Activated CD8-positive, alpha-beta memory T cell treated with anti-CD3 and anti-CD28 coated beads for 1 hour (primary cell): ENCODE measurements at places on chromosomes 1 and 21.
A peak's percentile ranks its signal among the peaks of the same experiment; 100 is the strongest.

DNA sequence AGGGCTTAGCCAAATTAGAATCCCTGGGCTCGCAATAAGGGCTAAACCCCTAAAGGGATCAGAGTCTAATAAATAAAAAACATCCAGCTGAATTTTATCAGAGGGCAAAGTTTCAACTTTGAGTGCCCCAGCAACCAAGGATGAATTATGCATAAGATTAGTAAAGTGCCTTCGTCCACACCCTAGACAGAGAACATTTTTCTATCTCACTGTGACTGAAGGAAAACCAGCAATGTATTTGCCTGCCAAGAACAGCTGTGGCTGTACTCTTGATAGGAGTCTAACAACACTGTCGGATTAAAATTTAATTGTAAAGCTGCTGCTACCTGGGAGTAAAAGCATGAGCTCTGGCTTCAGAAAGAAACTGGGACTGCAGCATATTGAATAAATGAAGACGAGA is 23.3 kb downstream of the WNT2B start:
- no peak for DNase-seq

- no peak for DNase-seq
Observed at GRCh38 chr1:166133276-166133841, 33.4 kb downstream of the FAM78B start.

GRCh38 chr1:40421431-40422384 is 28.6 kb upstream of the ZFP69B start:
- DNase-seq, result no peak

DNA sequence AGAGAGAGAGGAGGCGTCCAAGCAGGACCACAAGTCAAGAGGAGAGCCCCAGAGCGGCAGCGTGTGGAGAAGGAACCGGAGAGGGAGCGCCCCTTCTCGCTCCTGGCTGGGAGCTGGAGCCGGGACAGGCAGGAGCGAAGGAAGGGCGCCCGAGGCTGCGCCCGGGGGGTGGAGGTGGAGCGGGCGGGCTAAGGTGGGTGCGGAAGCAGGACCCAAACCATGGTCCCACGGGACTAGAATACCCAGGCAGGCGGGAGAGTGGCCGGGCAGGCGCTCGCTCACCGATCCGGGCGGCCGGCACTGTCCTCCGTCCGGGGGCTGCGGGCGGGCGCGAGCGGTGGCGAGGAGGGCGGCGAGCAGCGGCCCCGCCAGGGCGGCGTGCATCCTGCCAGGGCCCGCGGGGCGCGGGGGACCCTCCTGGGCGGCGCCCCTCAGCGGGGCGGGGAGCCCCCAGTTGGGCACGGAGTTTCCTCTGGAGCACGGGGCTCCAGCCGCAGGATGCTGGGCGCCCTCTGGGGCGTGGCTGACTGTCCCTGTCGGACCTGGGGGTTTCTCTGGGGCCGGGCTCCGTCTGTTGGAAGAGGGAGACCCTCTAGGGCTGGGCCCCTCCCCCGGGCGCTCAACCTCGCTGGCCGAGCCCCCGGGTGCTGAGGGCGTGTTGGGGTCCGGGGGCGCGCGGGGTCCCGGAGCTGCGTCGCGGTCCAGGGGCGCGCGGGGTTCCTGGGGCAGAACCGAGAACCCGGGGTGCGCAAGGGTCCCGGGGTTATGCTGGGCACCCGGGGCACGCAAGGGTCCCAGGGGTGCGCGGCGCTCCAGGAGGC is 569 bp downstream of the TRABD2B start:
- no peak for DNase-seq

DNA sequence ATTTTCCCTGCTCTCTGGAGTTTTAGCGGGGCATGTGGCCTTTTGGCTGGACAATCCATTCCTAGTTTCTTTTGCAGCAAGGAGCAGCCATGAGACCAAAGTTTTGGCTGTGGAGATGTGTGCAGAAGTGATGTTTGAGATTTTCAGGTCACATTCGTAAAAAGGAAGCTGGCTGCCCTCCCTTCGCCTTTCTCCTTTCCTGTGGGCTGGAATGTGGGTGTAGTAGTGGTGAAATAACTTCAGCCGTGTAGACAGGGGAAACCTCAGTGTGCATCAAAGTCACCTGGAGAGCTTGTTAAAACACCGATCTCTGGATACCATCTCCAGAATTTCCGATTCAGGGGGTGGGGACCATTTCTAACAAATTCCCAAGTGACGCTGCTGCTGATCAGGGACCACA is 5.3 kb upstream of the GPR88 start:
- no peak for DNase-seq

GRCh38 chr1:78441921-78442320 is 48.9 kb upstream of the PTGFR start:
- no peak for DNase-seq

DNA sequence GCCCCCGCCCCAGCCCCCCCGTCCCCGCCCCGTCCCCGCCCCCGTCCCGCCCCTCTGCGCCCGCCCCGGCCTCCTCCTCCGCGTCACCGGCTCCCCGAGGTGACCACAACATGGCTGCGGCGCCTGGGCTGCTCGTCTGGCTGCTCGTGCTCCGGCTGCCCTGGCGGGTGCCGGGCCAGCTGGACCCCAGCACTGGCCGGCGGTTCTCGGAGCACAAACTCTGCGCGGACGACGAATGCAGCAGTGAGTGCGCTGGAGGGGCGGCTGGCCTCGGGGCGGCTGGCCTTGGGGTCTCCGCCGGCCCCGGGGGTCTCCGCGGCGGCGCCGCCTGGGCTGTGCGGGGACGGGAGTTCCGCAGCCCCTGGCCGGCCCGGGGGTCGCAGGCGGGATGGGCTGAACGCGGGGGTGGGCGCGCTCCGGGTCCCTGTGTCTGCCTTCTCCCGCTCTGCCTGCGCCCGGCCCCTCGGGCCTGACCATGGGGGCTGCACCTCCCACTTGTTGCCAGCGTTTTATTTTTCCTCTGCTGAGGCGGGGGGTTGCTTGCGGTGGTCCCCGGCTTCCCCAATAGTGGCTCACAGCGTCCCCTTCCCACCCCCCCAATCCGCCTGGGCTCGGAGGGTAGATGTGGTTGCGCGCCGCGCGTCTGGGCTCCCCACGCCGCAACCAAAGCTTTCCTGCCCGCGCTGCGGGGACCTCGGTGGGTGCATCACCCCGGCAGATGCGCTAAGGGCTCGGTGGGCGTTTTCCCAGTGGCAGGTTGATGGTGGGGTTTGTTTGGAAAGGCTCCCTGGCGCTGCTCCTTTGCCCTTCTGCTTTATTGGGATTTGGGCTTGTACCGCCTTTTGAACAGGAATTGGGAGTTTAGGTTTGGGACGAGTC is at the start of gene MIA3:
TSS of gene MIA3 (plus strand) at position 97 of the 879 bp plus-strand sequence. CDS start at position 111, 14 bp downstream.
- no peak for DNase-seq

GRCh38 chr1:5779608-5780323 is 212.5 kb downstream of the NPHP4 start:
- no peak for DNase-seq

- DNase-seq, result no peak
Observed at GRCh38 chr21:42188663-42189062, 30.3 kb upstream of the ABCG1 start.

DNA sequence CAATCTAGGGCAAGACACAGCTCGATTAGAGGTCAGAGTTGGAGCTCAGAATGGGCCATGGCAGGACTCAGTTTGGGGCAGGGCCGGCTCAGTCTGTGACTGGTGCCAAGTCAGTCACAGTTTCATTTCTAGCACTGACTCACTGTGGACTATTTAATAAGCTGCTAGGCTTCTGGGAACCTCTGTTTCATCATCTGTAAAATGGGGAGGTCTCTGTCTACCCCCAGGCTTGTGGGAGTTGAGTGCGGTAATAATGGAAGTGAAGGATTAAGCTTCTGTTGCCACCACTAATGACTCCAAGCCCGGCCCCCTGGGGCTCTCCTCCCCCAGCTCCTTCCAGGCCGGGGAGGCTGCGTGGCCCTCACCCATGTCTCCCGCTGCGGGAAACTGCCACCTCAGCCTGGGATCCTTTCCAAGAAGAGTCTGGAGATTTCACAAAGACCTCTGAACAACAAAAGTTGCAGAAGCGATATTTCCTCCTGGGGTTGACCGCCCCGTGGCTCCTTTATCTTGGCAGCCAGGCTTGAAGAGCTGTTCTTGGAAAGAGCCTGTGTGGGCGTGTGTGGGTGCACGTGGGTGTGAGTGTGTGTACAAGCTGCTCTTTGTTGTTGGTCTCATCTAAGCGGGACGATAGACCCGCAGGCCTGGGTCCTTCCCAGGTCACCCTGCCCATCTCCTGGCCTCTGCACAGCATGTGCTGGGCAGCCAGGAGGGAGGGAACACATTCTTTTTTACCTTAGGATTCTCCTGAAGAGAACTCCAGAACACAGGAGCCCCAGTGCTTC is 29.1 kb downstream of the KNCN start:
- no peak for DNase-seq

DNA sequence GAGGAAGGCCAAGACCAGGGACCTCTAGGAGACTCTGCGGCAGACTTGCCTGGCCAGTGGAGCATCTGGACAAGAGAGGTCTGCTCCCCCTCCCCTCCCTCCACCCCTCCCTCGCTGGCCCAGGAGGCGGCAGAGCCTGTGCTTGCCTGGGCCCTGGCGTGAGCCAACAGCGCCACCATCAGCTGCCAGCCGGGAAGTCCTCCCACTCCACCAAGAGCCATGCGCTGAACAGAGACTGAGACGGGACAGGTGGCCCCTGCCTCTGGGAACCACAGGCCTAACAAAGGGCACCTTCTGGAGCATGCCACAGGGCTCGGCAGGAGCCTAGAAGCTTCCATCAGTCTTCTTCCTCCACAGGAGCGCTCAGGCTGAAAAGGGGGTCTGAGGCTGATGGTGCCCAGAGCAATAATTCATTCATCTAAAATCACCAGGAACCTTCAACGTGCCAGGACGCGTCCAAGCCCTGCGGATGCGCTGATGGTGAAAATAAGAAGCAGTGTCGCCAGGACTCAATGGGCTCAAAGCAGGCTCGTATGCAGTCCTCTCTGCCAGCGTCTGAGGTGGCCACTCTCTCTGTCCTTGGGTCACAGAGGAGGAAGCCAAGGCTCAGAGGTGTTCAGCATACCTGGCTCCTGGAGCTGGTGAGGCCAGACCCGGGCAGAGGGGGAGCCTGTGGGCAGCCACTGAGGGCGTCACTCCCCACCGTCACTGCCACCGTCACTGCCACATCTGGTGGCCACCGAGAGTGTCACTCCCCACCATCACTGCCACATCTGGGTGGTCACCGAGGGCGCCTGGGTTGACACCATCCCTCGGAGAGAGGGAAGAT is 161.2 kb downstream of the NPHP4 start:
- no peak for DNase-seq

DNA sequence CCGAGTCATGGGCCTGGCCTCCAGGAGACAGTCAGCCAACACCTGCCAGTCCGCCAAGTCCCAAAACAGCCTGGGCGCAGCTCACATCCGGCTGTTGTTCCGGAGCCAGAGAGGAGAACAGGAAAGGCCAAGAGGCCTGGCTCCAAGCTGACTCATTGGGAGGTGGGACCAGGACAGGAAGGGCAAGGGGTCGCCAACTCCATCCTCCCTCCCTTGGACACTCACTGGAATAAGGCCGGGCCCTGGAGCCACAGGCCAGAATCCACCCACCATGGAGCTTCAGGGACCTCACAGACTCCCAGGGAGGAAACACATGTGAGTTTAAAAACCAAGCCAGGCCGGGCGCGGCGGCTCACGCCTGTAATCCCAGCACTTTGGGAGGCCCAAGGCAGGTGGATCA is 25.1 kb upstream of the CLIC4 start:
- DNase-seq, result no peak

DNA sequence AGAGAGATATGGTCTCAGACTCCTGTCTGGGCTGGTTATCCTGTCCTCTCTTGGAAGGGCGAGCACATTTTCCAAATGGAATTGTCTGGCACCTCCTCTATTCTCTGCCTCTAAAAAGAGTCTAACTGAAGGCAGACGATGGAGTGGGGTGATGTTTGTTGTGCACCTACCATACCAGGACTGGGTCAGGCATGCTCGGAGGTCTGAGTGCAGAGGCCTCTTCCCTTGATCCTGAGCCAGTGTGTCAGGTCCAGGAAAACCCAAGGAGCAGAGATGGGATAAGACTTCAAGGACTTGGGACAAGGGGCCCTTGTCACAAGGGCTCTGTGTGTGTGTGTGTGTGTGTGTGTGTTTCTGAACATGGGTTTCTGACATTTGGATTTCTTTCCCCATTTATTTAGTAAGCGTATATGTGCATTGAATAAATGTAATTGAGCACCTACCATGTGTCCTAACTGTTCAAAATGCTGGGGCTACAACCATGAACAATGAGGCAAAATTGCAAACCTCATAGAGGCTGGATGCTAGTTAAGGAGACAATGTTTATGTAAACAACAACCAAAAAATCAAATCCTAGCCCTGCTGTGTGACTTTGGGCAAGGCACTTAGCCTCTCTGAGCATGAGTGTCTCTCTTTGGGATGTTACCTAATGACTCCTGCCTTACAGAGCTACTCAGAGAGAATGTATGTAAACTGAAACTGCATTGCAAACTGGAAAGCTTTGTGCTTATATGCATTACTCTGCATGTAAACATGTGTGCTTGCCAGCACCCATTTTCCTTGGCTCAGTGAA is 276.3 kb downstream of the FOXD2 start:
- DNase-seq, result no peak

- no peak for DNase-seq
Observed at GRCh38 chr1:11990303-11991032, 10.2 kb downstream of the MFN2 start.

DNA sequence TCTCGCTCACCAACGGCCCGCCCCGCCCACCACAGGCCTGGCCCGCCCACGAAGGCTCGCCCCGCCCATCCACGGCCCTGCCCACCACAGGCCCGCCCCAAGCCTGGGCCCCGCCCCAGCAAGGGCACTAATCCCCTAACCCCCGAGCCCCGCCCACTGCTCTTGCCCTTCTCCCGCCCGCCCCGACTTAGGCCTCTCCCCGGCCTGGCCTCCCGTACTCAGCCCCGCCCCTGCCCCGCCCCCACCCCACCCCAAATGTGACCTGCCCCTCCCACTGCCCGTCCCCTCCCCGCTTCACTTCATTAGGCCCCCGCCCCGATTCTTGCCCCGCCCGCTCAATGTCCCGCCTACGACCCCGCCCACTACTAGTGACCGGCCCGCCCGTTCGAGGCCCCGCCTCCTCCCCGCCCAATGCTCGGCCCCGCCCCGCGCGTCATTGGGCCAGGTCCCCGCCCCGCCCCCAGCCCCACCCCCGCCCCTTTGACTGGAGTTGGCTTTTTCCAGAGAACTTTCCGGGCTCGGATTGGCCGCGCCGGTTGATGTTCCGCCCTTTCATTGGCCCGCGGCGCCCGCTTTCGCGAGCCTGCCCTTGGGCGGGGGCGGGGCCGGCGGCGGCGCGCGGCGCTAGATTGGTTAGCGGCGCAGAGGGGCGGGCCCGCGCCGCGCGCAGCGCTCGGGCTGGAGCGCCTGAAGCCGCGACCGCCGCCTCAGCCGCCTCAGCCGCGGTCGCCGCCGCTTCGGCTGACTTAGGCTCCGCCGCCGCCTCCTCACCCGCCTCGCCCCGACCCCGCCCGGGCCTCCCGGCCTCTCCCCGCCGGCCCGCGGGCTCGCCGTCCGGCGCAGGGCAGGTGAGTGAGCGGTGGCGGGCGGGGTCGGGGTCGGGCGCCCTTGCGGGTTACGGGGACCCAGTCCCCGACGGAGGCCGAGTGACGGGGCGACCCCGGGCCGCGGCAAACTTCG is at the start of gene PCBP3:
TSS of gene PCBP3 (plus strand) at position 705 of the 960 bp plus-strand sequence. CDS start 206,361 bp downstream, outside the sequence.
- DNase-seq, result peak; percentile 83

- no peak for DNase-seq
Observed at GRCh38 chr21:40333731-40334130, 466.5 kb downstream of the PCP4 start.
